ENCODE measurements at places on chromosomes 4 and X. TPM values are rescaled to one million over a fixed set of nuclear protein-coding genes. Genes with fewer than 3 reads are reported as not detected.

FGF2 gene
- total RNA-seq = 8.4 TPM

ADH1A gene
- 0.52 TPM for total RNA-seq

HELQ gene
- total RNA-seq = 18.3 TPM

MAOB gene
- total RNA-seq = 1.0 TPM

MEPE gene
- total RNA-seq = not detected

PHKA1 gene
- total RNA-seq = 2.6 TPM

ALB gene
- 15.7 TPM for total RNA-seq

PF4V1 gene
- total RNA-seq = not detected

HTN1 gene
- total RNA-seq = not detected

CPZ gene
- total RNA-seq = 11.5 TPM

FBXL5 gene
- total RNA-seq = 133 TPM

Data from skeletal muscle tissue (tissue), 5 donors.